ENCODE measurements at places on chromosomes 1 and 21.

GRCh38 chr21:42685954-42686500, 32.6 kb downstream of the PDE9A start:
- no peak for DNase-seq

DNA sequence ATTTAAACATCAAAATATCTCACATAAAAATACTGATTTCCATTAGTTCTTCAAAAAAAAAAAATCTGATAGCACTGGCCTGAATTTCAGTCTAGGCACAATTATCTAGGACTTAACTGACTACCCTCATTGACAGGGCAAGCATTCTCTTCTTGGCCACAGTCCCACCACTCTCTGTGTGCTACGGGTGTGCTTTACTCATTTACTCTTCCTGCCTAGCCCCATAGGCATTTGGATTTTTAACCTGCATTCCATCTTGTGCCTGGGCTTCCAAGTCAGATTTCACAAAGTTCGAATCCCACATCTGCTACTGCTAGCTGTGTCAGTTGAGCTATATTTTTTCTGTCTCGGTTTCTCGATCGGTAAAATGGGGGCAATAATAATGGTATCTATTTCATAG, 38.0 kb downstream of the PTPN14 start:
- no peak for DNase-seq

- no peak for DNase-seq
Measured at GRCh38 chr1:56755911-56756310, 63.3 kb downstream of the FYB2 start.

DNA sequence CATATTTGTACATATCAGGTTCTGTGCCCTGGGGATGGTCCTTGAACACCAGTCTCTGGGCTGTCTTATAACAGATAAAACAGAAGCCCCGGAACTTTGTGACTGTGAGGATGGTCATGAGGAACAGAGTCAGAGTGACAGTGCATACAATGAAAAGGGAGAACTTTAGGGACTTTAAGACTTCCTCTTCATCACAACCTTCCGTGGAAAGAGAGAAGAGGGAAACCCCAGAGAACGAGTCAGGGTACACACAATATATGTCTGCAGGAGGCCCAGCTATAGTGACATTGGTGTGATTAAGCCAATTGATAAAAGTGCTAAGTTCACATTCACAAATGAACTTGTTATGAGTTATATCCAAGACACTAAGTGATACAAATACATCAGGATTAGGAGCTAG, 32.1 kb downstream of the TLR5 start:
- no peak for DNase-seq

- no peak for DNase-seq
Measured at GRCh38 chr1:228004331-228004855, 2.4 kb upstream of the WNT3A start.

DNA sequence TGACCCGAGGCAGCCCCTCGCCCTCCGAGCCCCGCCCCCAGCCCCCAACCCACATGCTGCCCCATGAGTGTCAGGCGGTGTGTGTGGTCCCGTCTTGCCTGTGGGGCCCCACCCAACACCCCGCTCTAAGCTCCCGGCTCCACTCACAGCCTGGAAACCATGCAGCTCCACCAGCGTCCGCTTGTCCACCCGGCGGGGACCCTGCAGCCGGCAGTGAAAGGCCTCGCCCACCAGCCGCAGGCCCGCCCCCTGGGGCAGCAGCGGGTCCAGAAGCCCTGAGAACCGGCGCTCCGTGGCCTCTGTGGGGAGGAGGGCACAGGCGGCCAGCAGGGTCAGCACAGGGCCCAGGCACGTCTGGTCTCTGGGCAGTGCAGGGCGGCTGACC, 2.7 kb downstream of the C1QTNF12 start:
- DNase-seq = no peak

- no peak for DNase-seq
Measured at GRCh38 chr1:193394336-193394735, 207.9 kb upstream of the B3GALT2 start.

GRCh38 chr1:201916649-201917249, 28.1 kb downstream of the SHISA4 start:
- no peak for DNase-seq

DNA sequence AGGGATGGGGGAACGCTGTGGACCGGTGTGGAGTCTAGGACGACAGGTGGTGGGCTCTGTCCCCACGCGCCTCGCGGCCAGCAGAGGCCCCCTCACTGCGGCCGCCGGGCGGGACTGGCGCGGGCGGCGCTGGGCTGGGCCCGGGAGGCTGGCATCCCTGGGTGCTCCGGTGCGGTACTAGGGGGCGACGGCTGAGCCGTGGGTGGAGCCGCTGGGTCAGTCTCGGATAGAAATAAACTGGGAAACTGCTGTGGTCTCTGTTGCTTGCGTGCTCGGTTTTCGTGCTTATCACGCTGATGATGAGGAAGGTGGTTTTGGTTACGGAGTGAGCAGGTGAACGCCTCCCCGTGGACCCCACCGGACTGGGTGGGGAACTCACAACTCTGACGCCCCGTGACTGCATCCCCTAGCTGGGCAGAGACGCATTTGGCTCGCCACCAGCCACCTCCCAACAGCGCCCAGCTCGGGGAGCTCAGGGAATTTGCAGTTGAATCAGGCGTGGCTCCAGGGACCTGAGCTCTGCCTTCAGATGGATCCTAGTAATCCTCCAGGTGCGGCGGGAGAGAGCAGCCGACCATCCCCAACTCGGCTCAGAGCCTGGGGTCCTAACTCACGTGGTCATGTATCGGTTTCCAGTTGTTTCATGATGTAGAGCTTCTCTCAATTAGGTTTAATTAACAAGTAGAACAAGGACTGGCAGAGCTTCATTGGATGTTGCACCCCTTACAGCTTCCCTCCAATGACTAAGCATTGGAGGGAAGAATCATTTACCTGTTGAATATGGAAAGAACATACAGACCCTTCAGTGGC, 32.1 kb downstream of the HSD17B7 start:
- no peak for DNase-seq

DNA sequence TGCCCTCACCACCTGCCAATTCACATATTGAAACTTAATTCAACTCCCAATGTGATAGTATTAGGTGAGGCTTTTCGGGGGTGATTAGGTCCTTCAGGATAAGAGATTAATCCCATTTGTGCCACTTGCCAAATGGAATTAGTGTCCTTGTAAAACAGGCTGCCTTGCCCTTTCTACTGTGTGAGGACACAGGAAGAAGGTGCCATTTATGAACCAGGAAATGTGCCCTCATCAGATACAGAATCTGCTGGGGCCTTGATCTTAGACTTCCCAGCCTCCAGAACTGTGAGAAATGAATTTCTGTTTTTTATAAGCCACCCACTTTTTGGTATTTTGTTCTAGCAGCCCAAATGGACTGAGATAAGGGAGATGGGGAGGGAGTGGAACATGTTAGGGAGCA, 39.1 kb upstream of the AGL start:
- DNase-seq = no peak

GRCh38 chr1:160284782-160285344, at the start of gene PEX19:
Gene PEX19, minus strand, starts transcription at chr1:160285133. Its CDS starts 9 bp downstream, at chr1:160285124.
- peak; percentile 92 for DNase-seq

DNA sequence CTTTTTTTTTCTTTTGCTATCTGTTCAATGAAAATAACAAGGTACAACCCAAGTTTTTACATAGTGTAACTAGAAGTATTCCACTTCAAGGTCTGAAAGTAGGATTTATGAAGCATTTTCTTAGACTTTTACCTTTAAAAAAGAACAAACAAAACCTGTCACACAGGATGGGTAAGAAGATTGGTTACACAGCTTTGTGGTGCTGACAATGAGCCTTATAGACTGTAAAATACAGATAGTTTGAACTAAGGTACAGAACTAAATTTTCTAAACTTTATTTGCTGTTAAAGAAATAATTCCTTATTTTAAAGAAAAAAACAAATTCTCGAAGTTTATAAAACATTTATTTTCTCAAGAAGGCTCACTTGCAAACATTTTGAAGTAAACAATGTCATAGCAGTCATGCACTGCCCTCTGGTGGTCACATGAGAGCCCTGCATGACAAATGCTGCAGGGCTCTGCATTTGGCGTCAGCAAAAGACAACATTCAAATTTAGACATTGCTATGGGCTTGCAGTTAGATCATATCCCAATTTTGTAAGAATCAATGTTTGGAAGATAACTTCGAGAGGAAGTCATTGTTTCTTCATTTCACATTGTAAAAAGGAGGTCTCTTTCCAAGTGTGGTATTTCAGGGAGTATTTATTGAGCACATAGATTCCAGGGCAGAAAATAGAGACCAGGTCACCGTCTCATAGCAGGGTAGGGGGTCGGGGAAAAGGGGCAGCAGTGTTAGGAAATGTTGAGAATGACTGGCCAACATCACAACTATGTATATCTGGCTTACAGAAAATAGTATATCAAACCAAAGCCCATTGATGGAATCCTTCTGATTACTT, 115.3 kb upstream of the FMN2 start:
- peak; percentile 35 for DNase-seq

DNA sequence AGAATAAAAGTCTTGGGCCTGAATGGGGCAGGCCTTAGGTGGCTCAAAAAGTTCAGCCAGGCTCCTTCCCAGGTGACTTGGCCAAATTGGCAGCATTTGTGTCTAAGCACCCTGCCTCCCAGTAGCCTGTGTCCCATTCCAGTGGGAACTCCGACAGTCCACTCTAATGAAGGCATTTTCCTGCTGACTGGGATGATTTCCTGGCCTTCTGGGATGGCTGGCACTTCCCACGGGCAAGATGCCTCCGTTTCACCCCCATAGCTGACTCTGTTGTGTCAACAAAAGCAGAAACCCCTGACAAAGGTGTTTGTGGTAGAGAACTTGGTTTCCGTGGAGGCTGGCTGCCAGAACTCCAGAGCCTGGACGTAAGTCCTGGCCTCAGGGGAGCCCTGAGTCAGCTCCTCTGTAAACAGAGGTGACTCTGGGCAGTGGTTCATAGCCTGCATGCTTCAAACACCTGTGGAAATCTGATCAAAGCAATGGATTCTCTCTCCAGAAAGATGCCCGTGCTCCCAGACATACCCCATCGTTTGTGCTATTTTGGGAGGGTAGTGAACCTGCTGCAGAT, 36.6 kb downstream of the WNT3A start:
- no peak for DNase-seq

- no peak for DNase-seq
Measured at GRCh38 chr1:58884706-58885661, 101.1 kb upstream of the JUN start.

DNA sequence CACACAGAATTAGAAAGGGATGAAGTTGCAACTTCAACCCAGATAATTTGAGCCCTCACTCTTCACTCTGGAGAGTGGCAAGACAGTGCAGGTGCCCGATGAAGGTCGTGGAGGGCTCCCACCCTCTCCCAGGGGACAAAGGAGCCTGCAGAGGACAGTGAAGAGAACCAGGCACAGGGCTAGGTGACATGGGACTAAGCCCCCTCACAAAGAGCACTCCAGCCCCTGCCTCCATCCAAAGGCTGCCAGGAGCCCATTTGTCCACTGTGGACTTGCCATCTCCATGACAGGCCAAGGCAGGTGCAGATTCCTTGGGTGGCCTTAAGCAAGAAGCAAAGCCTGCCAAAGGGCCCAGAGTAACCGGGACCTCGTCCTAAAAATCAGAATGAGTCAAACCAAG, 15.1 kb downstream of the ERRFI1 start:
- DNase-seq = no peak

GRCh38 chr21:31974454-31974985, 101.7 kb downstream of the HUNK start:
- DNase-seq = no peak

- no peak for DNase-seq
Measured at GRCh38 chr1:2451741-2452140, 24.3 kb upstream of the PLCH2 start.

DNA sequence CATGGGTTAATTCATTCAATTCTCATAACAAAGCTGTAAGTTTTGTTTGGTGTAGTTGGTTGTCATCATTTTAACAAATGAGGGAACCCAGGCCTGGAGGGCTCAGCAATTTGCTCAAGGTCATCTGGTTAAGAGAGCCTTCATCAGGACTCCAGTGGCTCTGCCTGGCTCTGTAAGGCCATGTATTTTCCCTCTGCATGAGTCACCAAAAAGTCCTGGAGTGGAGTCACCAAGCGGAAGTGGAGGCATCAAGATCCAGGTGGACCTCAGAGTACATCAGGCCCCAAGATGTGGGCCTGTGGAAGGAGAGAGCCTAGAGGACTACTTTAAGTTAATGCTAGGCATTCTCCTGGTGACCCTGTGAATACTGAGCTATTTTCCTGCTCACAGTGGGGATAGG, 30.0 kb upstream of the RBM15 start:
- no peak for DNase-seq

- DNase-seq = no peak
Measured at GRCh38 chr1:110481968-110482623, 31.1 kb downstream of the PROK1 start.

DNA sequence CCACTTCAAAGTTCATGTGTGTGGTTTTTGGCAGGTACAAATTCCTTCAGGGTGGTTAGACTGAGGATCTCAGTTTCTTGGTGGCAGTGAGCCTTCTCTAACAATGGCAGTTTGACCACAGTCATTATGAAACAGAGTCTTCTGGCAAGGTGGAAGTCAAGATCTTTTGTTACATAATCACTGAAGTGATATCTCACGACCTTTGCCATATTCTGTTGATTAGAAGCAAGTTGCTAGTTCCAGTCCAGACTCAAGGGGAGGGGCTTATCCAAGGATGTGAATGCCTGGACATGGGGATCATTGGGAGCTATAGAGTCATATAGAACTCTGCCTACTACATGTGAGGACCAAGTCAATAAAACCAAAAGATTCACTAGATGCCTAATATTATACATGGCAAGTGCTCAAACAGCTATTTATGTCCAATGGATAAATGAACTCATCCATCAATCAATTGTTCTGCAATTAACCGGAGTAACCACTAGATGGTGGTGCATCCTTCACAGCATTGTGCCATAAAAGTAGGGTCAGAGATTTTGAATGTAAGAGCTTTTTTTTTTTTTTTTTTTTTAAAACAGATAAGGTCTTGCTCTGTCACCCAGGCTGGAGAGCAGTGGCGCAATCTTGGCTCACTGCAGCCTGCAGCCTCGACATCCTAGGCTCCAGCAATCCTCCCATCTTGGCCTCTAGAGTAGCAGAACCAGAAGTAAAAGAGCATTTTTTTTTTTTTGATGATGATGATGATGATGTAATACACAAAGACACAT, 131.9 kb downstream of the CRB1 start:
- no peak for DNase-seq

DNA sequence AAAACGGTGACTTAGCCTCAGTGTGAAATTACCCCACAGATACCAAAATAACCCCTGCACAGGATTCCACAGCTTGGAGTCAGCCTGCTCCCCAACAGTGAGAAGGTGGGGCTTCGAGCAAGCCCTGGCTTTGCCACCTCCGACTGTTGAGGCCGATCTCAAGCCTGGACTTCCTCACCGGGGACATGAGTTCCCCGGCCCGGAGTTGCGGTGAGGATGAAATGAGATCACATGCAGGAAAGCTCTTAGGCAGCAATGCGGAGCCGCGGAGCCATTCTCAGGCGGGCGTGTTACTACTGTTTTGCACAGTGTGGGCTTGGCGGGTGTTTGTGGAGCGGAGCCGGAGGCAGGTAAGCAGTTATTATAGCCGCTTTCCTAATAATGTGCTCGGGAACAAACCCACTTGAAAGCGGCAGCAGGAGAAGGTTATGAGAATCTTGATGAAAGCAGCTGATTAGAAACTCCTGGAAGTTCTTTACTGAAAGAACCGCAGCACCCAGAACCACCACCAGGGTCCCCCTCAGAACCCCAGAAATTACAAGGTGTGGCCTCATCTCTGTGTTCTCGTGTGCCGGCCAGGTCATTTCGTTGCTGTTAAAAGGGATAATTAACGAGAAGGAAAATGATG, 3.9 kb upstream of the CLSTN1 start:
- no peak for DNase-seq
